ENCODE measurements at places on chromosomes 12 and 14.

DNA sequence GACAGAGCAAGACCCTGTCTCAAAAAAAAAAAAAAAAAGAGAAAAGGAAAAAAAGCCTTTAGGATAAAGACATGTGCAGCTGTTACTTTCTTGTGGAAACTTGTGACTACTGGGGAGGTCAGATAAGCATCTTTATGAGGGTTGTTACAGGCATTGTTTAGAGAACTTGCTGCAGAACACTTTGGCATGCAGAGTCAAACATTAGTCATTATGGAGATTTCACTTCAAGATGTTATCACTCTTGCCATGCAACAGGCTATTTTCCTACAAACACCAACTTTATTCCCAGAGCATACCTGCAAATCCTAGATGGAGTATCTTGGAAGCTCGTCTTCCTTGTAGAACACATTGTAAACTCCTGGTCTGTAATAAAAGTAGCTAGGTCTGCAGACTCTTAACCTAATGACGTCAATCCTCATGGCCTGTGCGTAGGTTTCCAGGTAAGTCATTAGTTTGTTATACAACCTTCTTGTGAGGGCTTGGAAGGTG, 36.3 kb upstream of the WDR89 start:
- DNase-seq = peak; percentile 38

- DNase-seq = no peak
Observed at GRCh38 chr14:63941023-63941422, 88.2 kb downstream of the SYNE2 start.

DNA sequence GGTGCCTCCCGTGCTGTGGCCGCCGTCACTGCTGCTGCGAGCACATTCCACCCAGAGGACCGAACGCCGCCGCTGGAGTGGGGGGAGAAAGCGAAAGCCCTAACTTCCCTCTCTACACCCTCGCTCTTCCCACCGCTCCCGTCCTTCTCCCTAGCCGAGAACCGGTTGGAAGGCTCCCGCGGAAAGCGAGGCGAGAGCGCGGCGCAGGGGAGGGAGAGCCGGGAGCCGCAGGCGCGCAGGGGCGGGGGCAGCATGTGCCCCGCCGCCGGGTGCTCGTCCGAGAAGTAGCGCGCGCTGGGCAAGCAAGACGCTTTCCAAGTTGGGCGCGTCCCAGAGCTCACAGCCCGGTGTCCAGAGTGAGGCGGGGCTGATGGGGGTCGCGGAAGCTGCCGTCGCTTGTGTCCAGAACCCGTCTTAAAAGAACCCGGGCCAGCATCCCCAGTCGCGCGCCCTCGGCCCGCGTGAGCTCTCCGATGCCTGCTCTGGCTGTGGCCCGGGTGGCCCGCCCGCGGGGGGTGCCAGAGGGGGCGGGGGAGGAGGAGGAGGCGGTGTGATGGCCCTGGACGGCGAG, at the start of gene TRHDE:
TRHDE (plus strand) TSS at position 280 of the 571 bp plus-strand sequence; CDS start at position 554, 274 bp downstream.
- DNase-seq = no peak

DNA sequence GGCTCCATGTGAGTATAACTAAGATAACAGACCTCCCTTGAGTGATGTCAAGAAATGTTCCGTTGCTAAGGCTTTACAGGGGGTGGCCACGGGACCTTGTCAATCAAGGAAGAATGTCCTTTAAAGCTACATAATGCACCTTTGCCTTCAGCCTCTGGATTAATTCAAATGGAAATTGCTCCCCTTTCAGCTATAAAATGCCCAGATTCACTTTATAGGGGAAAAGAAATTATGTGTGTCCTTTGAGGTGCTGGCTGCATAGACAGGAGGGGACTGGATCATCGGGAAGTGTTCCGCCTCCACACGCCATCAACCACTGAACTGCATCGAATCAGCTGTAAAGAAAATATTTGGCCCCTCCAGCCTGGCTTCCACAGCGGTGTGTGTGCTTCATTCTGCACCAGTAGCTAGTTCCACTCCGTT, 415.4 kb downstream of the DPF3 start:
- DNase-seq = no peak

- DNase-seq = no peak
Observed at GRCh38 chr14:95961481-95961880, 77.7 kb upstream of the C14orf132 start.

Data from Panc1 (cell line).